ENCODE measurements at places on chromosomes 1 and 21.

GRCh38 chr1:193192586-193192985, 6.2 kb upstream of the B3GALT2 start:
- no peak for DNase-seq

DNA sequence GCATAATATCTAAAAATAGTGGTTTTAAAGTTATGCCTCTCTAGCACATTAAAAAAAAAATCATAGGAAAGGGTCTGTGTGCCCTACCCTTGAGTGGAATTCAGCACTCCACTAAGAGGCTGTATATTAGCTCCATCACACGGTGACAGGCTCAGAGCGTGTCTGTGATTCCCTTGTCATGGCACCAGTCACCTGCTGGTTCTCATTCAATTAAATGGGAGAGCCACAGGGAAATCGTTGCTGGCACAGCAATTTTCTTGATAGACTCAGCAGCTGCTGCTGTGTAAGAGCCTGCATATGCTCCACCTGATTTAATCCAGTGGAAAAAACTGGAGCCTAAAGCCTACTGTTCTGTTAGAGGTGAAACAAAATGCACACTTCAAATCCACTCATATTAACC, 9.5 kb downstream of the ATP6V1G3 start:
- no peak for DNase-seq

- no peak for DNase-seq
Observed at GRCh38 chr1:18725231-18725895, 94.7 kb downstream of the PAX7 start.

DNA sequence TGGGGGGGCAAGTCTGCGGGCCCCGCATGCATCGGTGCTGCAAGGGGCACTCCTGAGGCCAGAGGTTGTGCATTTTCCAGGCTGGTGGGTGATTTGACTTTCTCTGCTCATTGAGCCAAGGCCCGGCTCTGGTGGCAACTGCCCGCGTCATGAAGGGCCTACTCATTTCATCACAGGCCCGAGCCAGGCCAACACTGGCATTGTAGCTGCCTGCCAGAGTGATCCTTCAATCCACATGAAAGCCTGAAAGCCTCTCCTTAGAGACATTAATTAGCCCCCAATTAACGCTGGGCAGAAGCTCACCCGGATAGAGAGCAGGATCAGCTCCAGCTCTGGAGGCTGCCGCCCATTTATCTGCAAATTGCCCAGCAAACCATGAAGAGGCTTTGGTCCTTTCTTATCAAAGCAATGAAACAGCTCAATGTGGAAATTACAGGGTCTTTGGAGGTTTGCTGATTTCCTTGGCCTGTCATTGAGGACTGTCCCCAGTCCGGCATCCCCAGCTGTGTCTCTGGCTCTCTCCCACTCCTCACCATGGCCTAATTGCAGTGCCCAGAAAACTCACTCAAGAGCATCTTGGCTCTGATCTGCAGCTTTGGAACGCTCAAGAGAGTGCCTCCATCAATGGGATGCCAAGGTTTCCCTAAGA, 50.4 kb upstream of the STUM start:
- DNase-seq, result no peak

DNA sequence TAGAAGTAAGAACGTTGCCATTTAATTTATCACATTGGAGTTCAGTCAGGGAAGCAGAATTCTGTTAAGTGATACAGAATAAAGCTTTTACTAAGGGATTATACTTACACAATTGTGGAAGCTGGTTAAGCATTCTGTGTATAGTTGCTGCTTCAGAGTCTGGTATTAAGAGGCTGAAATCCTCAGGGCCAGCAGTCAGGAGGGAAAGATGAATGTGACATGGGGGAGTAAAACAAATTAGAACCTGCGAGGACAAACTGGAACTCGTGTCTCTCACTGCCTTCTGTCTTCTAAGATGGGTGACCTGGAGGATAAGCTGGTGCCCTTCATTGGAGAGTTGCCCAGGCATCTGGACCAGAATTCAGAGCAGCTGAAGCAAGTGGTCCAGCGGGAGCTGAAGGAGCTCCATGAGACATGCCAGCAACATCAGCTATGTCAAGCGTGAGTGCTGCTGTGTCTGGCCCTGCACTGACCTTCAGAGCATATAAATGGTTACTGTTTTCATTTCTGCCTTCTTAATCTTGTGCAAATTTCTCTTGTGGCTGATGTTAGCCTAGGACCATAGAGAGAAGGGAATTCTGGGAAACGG, 23.0 kb downstream of the MARK1 start:
- DNase-seq, result no peak

DNA sequence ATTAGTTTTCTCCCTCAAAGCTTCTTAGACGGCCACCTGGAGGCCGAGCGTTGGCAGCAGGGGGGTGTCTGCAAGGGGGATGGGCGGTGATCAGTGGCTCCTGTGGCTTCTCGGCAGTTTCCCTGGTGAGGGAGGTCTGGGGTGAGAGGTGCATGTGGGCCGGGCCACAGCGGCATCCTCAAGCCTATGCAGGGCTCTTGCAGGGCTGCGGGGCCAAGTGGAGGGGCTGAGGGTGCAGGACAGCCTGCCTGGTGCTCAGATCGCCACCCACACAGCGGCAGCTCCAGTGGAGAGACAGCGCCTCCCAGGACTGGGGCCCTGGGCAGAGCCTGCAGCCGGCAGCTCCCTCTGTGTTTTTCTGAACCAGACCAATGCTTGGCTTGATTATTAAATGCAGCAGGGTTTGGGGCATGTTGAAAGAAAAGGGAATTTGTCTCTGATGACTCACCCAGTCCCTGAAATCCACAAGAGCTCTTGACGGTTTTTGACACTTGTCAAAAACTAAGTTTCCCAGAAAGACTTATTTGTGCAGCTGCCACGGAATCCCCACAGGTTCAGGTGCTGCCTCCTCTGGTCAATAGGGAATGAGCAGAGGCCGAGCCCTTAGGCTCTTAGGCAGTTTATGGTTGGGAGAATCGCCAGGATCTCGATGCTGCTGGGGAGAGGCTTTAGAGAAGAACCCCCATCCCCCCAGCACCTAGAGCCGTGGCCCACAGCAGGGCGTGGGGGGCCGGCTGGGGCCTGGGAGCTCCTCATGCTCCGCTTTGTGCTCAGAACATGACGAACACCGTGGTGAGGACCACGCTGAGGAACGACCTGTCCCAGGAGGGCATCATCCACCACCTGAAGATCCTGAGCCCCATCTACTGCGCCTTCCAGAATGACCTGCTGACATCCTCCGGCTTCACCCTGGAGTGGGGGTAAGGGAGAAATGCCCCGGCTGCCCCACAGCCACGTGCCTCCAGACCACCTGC, 54.7 kb downstream of the UMODL1 start:
- DNase-seq, result no peak

DNA sequence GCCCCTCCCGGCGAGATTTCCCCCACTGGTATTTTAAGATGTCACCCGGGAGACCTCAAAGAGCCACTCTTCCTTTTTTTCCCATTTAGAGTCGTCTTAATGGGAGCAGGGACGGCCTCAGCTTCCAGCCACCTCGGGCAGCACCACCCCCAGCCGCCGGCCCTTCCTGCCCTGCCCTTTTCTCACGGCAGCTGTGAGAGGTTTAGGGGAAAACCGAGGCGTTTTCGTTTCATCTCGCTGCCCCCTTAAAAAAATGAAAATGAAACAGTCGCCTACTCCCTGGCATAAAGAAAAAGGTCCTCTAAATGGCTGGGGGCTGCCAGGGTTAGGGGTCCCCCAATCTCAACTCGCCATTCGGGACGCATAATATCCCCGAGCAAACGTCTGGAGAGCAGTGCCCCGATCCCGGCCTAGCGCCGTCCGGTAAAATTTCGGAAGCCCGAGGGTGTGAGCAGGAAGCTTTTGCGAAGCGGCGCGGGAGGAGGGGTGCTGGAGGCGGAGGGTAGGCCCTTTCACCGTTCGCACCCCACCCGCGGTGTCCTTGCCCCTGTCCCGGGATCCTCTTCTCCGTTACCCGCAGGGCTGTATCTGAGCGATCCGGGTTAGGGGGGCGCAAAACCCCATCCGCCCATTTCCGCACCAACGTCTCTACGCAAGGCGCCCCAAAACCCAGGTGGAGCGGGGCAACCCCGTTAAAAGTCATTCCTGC, 1.2 kb downstream of the RUNX3 start:
- peak; percentile 41 for DNase-seq

DNA sequence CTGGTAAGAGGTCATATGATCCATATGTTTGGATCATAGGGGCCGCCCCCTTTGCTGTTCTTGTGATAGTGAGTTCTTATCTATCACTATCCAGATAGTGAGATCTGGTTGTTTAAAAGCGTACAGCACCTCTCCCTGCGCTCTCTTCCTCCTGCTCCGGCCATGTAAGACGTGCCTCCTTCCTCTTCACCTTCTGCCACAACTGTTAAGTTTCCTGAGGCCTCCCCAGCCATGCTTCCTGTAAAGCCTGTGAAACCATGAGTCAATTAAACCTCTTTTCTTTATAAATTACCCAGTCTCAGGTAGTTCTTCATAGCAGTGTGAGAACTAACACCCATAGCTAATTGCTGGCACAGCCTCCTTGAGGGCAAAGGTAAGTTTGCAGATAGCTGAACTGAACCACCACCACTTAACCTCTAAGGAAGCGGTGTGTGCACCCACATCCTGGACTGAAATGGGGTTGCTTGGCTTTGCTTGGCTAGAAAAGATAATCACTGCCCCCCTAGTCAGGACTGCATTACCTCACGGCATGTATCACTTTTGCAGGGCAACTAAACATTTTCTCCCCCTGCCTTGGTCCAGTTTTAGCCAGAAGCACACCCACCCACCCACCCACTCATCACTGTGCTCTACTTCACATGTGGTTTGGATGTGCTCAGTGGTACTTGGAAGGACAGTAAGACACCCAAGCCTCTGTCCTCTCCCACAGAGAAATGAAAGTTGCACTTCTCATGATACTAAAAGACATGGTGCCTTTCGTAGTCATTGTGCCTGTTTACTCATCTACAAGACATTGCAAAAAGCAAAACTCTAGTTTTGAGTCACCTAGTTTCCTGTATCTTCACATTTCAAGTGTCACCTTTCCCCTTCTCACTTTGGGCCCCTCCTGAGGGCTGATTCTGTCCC, 23.1 kb upstream of the PTAFR start:
- peak; percentile 19 for DNase-seq

GRCh38 chr21:38818325-38818723, 12.6 kb downstream of the ETS2 start:
- no peak for DNase-seq

- DNase-seq, result no peak
Observed at GRCh38 chr1:151058692-151059091, 730 bp downstream of the CDC42SE1 start.

DNA sequence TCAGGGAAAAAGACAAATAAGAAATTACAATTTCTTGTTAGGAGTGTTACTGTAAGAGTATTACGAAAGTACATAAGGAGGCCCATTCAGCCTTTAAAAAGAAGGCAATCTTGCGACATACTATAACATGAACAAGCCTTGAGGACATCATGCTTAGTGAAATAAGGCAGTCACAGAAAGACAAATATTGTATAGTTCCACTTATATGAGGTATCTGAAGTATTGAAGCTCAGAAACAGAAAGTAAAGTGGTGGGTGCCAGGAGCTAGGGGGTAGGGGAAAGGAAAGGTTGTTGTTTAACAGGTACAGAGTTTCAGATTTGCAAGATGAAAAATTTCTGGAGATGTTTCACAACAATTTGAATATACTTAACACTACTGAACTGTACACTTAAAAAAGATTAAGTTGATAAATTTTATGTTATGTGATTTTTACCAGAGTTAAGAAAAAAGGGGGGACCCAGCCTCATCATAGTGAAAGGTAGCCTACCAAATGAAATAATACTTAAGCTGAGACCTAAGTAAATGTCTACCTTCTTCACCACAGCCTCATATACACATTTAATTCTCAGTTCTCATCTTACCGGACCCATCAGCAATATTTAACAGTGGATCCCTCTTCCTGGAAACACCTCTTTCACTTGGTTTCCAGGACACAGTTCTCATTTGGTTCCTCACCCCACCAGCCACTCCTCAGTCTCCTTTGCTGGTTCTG, 19.5 kb downstream of the USP24 start:
- DNase-seq, result no peak

DNA sequence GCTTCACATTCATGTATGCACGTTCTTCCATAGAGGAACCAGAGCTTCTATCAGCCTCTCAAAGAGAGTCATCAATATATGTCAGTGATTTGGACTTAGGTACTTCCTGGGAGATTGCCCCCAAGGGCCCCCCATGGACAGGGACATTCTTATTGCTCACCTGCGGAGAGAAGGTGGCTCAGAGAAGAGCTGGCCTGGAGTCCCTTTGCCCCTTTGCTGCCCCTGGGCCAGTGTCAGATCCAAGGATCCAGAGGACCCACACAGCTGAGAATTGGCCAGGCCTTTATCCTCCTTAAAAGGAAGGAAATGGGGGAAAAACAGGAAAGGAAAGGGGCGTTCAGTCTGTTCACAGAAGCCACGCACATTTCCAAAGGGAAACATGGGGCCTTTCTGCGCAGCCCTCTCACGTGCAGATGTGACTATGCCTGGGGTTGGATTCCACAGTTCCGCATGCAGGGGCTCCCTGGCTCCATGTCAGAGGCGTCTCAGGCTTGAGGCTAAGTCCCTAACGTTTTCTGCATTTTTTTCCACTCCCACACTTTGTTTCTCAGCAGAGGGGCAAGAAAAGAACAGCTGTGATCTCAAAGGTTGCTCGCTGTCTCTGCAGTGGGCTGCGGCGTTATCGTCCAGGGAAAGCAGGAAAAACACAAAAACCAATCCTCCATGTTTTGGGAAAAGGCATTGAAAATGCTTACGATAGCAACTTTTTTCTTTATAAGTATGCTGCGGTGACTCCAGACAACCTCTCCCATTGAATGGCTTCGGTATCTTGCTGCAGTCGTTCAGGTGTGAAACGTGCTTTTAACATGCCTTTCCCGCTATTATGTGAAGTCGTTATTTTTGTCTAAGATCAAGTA, 5.9 kb downstream of the C1orf226 start:
- DNase-seq, result no peak

DNA sequence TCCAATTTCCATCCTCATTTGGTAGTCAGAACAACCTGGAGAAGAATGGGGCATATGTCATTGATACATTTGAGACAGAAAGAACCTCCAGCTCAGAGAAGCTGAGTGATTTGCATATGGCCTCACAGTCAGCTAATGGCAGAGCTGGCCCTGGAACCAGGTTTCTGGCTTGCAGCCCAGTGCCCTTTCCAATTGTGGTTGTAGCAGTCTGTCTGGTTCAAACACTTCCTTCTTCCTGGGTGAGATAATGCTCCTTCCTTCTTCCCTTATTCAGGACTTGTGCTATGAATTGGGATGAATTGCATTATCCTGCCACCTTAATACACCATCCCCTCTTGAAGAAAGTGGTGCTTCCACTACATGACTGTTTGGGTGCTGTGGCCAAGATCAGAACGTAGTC, 24.2 kb downstream of the SLC5A9 start:
- no peak for DNase-seq
